ENCODE measurements at places on chromosomes 6 and 20.

- peak; percentile 40 for DNase-seq
- H3K27ac ChIP-seq: peak overlapping the region; percentile 31
- H3K4me3 ChIP-seq: peak overlapping the region; percentile 24
- H3K36me3 ChIP-seq: no peaks in the 10 kb centered on the region
Observed at GRCh38 chr6:137233911-137234863, 15.0 kb upstream of the IFNGR1 start.

GRCh38 chr6:169230946-169231789, 22.5 kb downstream of the THBS2 start:
- H3K36me3 ChIP-seq: no peaks in the 10 kb centered on the region
- no peak for DNase-seq
- no peaks in the 10 kb centered on the region for H3K27me3 ChIP-seq
- H3K27ac ChIP-seq: no peak overlapping the region

- no peaks in the 10 kb centered on the region for H3K4me1 ChIP-seq
- DNase-seq: no peak
- no peak overlapping the region for H3K4me3 ChIP-seq
- no peaks in the 10 kb centered on the region for H3K36me3 ChIP-seq
- H3K27ac ChIP-seq: no peak overlapping the region
Observed at GRCh38 chr6:70277470-70277869, 25.4 kb downstream of the COL9A1 start.

GRCh38 chr6:22029171-22029570, 267.7 kb downstream of the PRL start:
- H3K27me3 ChIP-seq: no peaks in the 10 kb centered on the region
- H3K4me1 ChIP-seq: peaks cover 30% of the 10 kb centered on the region
- H3K27ac ChIP-seq: no peak overlapping the region
- no peak overlapping the region for H3K4me3 ChIP-seq
- no peak for DNase-seq

- DNase-seq: no peak
- peaks cover 11% of the 10 kb centered on the region for H3K4me1 ChIP-seq
- no peak overlapping the region for H3K4me3 ChIP-seq
- H3K27me3 ChIP-seq: no peaks in the 10 kb centered on the region
- H3K36me3 ChIP-seq: no peaks in the 10 kb centered on the region
Observed at GRCh38 chr6:119043783-119044182, 34.7 kb downstream of the FAM184A start.

- H3K27me3 ChIP-seq: no peaks in the 10 kb centered on the region
- no peak for DNase-seq
- no peak overlapping the region for H3K27ac ChIP-seq
Observed at GRCh38 chr6:117200067-117200466, 65.3 kb upstream of the VGLL2 start.

DNA sequence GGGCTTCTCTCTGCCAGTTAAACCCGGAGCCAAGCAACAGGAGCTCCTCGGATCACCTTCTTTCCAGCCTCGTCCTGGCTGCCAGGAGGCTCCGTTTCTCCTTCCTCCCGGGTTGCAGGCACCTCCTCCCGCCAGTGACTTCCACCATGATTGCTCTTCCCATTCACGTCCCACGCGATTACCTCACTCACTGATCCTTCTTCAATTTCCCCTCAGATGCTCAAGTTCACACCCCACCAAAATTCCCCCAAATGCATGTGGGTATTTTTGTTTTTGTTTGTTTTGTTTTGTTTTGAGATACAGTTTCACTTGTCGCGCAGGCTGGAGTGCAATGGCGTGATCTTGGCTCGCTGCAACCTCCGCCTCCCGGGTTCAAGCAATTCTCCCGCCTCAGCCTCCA, 25.1 kb downstream of the KCNQ2 start:
- peaks cover 10% of the 10 kb centered on the region for H3K27me3 ChIP-seq
- H3K4me1 ChIP-seq: peaks cover 10% of the 10 kb centered on the region
- no peak overlapping the region for H3K27ac ChIP-seq
- no peaks in the 10 kb centered on the region for H3K36me3 ChIP-seq

DNA sequence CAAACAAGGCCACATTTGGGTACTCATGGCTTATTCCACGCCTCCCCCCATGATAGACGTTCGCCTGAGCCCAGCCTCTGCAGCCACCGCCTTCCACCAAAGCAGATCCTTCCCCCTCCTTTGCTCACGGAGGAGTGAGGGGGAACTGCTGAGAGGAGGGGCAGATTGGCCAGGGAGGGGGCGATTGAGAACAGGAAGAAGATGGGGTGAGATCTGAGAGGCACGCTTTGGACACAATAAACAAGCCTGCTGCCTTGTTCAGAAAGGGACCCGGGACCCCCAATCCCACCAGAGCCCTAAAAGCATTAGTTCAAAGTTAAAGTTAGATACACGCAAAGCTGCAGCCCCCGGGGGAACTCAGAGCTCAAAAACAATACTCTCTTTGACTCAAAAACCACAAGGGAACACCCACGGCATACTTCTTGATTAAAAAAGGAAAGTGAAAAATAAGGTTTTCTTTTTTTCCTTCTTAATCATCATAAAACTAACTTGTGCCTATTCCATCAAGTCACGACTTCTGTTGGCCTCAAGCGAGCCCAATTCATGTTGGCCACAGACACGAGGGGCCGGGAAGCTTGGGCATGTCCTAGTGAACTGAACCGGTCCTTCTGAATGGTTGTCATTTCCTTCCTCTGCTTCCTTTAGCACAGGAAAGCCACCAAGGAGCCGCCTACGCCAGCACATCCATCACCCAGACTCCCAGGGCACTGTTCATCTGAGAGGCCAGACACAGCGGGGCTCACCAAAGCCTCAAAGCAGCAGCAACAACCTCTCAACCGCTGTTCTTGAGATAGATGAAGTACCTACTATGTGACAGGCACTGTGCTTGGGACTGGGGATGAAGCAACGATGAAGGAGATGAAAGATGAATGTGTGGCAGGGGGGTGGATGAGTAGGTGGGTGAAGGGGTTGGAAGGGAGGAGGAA, 44.7 kb downstream of the NFATC2 start:
- peaks cover 94% of the 10 kb centered on the region for H3K4me1 ChIP-seq
- no peaks in the 10 kb centered on the region for H3K27me3 ChIP-seq
- H3K4me3 ChIP-seq: peak overlapping the region; percentile 64
- H3K27ac ChIP-seq: peak overlapping the region; percentile 92
- peak; percentile 86 for DNase-seq

GRCh38 chr6:134373993-134374392, 56.1 kb upstream of the SGK1 start:
- no peaks in the 10 kb centered on the region for H3K36me3 ChIP-seq
- H3K4me1 ChIP-seq: peaks cover 33% of the 10 kb centered on the region
- no peak overlapping the region for H3K4me3 ChIP-seq
- H3K27me3 ChIP-seq: no peaks in the 10 kb centered on the region

DNA sequence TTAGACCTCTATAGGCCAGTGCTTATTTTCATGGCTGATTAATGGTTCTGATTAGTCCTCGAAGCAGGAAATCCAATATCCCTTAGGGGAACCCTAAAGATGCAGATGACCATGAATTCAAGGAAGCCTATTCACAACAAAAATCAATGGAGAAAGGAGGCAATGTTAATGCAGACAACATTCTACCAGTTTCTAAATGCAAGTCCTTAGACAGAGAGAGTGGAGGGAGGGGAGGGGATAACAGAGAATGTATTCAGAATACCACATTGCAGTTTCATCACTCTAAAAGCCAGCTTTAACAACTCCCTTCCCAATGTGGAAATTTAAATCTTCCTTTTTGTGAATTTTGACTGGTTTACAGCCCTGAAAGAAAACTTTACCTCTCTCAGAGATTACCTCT, 87.1 kb upstream of the POU3F2 start:
- H3K4me3 ChIP-seq: no peak overlapping the region
- DNase-seq: no peak
- no peaks in the 10 kb centered on the region for H3K36me3 ChIP-seq
- no peaks in the 10 kb centered on the region for H3K4me1 ChIP-seq
- no peak overlapping the region for H3K27ac ChIP-seq

DNA sequence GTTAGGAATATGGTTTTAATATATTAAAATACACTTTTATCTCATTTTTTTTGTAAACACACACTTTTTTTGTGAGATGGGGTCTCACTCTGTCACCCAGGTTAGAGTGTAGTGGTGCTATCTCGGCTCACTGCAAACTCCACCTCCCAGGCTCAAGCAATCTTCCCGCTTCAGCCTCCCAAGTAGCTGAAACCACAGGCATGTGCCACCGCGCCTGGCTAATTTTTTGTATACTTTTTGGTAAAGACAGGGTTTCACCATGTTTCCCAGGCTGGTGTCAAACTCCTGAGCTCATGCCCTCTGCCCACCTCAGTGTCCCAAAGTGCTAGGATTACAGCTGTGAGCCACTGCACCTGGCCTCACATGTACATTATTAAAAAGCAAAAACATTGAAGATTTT, 10.8 kb downstream of the IPCEF1 start:
- H3K36me3 ChIP-seq: peaks cover 2% of the 10 kb centered on the region
- no peak for DNase-seq
- no peak overlapping the region for H3K4me3 ChIP-seq
- H3K27me3 ChIP-seq: peaks cover 1% of the 10 kb centered on the region
- H3K27ac ChIP-seq: no peak overlapping the region
- peaks cover 2% of the 10 kb centered on the region for H3K4me1 ChIP-seq

DNA sequence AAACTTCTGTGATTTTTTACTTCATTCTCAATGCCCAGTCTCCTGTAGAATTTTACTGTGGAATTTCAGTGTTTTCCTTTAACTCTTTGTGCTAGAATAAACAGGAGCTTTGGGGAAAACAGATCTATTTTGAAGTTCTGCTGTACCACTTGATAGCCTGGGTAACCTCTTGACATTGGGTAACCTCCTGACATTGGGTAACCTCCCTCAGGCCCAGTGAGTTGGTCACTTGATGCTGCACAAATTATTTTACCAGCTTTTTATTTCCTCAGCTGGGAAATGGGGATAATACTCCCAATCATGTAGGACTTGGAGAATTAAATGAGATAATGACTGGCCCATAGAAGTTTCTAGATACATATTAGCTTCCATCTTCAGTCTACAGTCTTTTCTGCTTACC, 137.3 kb upstream of the TOP1 start:
- peaks cover 6% of the 10 kb centered on the region for H3K4me1 ChIP-seq
- DNase-seq: no peak
- no peak overlapping the region for H3K4me3 ChIP-seq
- H3K27ac ChIP-seq: no peak overlapping the region
- no peaks in the 10 kb centered on the region for H3K27me3 ChIP-seq

DNA sequence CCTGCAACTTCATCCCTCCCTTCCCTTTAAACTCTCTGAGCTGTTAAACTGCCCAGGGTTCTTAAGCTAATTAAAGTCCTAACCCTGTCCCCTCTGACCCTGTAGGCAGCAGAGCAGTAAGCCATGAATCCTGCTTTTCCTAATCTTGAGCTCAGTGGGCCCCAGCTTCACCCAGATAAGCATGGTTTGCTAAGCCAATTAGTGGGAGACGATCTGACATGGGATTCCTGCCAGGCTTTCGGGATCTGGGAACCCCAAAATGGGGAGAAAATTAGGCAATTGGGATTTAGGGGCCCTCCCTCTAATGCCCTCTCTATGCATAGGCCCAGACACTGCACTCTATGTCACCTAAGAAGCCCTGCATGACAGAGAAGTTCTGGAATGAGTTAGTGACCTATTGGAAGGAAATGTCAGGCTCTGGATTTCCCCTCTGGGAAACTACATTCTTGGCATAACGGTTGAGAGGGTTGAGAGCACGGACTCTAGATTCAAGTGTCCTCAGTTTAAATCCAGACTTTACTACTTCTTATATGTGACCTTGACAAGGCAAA, 4.6 kb downstream of the XKR7 start:
- H3K4me1 ChIP-seq: peaks cover 3% of the 10 kb centered on the region
- H3K27ac ChIP-seq: no peak overlapping the region
- no peak for DNase-seq
- H3K36me3 ChIP-seq: no peaks in the 10 kb centered on the region
- peaks cover 32% of the 10 kb centered on the region for H3K27me3 ChIP-seq

GRCh38 chr20:6044115-6044514, 9.7 kb downstream of the LRRN4 start:
- H3K36me3 ChIP-seq: peaks cover 24% of the 10 kb centered on the region
- no peaks in the 10 kb centered on the region for H3K4me1 ChIP-seq
- H3K4me3 ChIP-seq: no peak overlapping the region
- no peaks in the 10 kb centered on the region for H3K27me3 ChIP-seq

GRCh38 chr6:80181352-80182081, 75.0 kb downstream of the BCKDHB start:
- no peaks in the 10 kb centered on the region for H3K4me1 ChIP-seq
- no peak overlapping the region for H3K4me3 ChIP-seq
- DNase-seq: no peak

DNA sequence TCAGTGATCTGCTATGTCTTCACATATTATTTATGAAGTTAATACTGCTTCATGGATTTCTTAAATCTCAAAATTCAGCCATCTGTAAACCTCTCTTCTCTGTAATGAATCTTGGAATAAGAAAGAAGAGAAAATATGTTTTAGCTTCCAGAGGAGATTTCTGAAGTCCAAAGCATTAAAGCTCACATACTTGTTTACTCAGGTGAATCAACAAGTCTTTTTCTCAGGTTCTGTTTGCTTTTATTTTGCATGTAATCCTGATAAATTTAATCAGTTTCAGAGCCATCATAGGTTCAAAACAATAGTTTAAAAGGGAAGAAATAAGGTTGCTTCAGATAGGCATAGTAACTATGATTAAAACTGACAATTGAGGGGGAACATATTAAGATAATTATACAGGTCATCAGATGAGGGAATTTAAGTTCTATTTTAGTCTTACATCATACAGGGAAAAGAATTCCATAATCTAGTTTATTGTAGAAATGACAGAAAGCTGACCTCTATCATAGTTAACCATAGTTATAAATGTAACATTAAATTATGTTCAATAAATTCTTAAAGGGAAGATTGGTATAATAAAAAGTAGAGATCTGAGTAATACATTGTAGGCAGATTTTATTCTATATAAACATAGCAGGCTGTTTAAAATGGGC, 716.2 kb downstream of the EYS start:
- no peak for DNase-seq
- H3K36me3 ChIP-seq: no peaks in the 10 kb centered on the region
- no peak overlapping the region for H3K27ac ChIP-seq
- no peak overlapping the region for H3K4me3 ChIP-seq
- no peaks in the 10 kb centered on the region for H3K27me3 ChIP-seq
- H3K4me1 ChIP-seq: no peaks in the 10 kb centered on the region

- no peaks in the 10 kb centered on the region for H3K36me3 ChIP-seq
- no peaks in the 10 kb centered on the region for H3K4me1 ChIP-seq
- no peak overlapping the region for H3K4me3 ChIP-seq
- H3K27me3 ChIP-seq: peaks cover 1% of the 10 kb centered on the region
Observed at GRCh38 chr6:141677598-141678211, 455.0 kb upstream of the GJE1 start.

DNA sequence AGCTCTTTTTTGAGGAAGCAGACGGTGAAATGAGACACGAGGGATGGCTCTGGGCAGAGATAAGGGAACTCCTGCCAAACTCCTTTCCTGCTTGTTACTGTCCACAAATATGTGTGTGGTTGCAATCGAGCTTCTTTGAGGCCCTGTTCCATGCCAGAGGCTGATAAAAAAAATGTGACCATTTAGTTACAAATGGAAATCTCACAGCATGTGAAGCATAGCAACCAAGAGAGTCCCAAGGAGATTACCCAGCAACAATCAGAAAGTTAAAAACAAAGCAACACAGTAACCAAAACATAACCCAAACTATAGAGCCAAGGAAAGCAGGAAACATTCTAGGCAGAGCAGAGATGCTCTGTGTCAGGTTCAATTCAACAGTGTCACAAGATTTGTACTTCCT, 35.4 kb upstream of the HMGN3 start:
- no peaks in the 10 kb centered on the region for H3K4me1 ChIP-seq
- DNase-seq: no peak
- peaks cover 7% of the 10 kb centered on the region for H3K27me3 ChIP-seq
- no peaks in the 10 kb centered on the region for H3K36me3 ChIP-seq

Measured in activated CD8-positive, alpha-beta T cell treated with anti-CD3 and anti-CD28 coated beads for 36 hours (primary cell).